HAP-1 (cell line): ENCODE measurements at places on chromosomes 5 and 9.

GRCh38 chr9:81073821-81074220 is 615.5 kb downstream of the TLE1 start:
- DNase-seq, result no peak

DNA sequence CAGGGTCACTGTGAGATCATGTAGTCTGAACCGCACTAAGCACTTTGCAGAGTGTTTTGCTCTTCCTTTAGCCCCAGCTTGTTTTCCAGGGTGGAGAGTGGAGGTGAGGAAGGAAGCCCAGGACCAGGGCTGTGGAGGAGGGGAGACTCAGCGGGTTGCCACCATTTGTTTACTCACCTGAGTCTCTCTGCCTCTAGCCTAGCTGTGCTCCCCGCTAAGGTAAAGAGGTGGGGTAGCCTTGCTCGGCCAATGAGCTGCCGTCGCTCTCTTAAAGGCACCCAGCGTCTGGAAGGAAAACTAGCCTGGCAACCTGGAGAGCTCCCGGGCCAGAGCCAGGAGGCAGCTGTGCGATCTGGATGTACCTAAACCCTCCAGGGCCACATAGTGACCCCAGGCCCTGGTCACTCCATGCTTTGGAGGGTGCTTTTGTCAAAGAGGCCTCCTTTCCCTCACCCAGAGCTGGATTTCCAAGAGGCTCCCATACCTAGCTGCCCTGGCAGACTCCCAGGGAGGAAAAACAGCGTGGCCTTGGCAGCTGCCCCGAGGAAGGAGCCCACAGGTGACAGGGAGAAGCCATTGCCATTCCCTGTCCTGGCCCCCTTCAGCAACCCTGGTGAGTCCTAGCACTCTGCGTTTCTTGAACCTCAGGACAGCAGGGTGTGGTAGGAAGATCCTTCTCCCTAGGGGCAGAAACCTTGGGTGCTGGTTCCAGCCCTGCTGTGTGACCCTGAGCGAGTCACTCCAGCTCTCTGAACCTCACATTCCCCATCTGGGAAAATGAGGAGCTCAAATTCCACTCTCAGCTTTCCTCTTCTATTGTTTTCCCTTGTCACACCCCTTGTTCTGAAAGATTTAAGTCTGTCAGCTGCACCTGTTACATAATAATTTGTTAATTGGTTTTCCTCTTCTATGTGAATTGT is 42.4 kb upstream of the LARP1 start:
- DNase-seq, result peak; percentile 5

DNA sequence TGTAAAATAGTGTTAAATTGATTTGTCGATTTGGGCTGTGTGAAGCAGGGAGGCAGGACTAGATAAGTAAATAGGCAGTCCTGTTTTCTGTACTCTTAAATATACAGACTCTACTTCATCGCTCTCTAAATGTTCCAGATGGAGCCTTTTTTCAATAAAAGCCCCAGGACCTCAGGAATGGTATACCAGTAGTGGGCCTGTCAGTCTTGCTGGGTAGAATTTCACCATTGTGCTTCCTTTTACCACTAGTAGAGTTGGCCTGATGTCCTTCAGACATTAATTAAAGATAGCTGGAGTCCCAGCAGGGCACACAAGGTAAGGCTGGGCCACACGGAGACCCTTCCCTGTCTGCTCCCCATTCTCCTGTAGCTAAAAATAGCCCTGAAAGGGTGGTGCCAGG is 6.0 kb downstream of the SNX18 start:
- DNase-seq, result no peak

DNA sequence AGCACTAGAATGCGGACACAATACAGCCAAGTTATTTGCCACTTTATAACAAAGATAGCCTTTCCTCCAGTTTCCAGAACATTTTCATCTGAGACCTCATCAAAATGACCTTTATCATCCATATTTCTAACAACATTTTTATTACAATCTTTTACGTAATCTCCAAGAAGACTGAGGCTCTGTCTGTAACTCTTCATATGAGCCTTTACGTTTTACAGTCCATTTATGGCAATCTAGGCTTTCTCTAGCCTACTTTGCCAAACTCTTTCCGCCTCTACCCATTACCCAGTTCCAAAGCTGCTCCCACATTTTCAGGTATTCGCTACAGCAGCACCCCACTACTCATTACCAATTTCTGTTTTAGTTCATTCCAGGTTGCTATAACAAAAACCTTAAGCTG is 8.2 kb upstream of the SEMA5A start:
- no peak for DNase-seq

DNA sequence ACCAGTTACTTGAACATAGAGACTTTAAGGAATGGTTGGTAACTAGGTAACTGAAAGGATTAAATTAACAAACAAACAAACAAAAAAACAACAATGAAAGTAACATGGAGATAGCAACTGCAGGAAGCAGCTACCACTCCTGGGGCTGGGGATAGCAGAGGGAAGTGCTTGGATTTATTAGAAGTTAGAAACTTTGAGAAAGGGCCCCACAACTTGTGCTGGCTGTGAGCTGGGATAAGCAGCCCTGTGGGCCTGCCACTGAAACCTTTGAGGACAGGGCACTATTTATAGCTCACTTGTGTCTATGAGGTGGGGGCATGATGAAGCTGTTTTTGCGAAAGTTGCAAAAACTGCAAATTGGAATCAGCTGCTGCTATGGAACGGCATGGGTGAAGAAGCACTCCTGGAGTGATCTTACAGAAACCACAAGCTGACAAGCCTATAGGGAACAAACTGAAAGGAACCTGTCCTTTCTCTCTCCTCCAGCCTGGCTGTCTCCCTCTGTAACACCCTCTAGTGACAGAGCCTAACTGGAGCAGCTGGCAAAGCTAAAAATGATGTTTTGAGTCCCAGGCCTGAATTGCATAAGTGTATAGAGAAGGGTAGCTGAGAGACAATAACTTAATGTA is 91.4 kb upstream of the RANBP6 start:
- no peak for DNase-seq

DNA sequence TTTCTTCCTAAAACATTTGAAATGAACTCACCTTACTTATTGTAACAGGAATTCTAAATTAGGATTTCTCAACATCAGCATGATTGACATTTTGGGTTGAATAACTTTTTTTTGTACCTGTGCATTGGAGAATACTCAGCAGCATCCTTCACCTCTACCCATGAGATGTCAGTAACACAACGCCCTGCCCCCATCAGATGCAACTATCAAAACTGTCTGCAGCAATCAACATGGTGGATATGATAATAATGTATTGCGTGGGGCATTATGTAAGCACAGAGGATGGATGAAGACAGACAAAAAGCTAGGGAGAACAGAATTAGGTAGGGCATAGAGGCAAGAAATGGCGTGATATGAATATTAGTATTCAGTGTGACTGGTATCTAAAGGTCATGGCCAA is 94.1 kb downstream of the PLK2 start:
- no peak for DNase-seq
